ENCODE measurements at places on chromosomes 11 and 22.

GRCh38 chr22:25623310-25623734, 58.8 kb downstream of the GRK3 start:
- no peak for DNase-seq

DNA sequence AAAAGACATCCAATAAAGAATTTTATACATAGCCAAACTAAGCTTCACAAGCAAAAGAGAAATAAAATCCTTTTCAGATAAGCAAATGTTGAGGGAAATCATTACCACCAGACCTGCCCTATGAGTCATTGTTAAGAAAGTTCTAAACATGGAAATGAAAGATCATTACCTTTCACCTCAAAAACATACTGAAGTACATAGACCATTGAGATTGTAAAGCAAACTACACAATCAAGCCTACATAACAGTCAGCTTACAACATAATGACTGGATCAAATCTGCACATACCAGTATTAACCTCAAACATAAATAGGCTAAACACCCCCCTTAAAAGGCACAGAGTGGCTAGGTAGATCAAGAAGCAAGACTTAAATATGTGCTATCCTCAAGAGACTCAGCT, 501.0 kb upstream of the LUZP2 start:
- peak; percentile 52 for DNase-seq

- peak; percentile 93 for DNase-seq
Measured at GRCh38 chr11:65492637-65493366, 6.0 kb upstream of the MALAT1 start.

DNA sequence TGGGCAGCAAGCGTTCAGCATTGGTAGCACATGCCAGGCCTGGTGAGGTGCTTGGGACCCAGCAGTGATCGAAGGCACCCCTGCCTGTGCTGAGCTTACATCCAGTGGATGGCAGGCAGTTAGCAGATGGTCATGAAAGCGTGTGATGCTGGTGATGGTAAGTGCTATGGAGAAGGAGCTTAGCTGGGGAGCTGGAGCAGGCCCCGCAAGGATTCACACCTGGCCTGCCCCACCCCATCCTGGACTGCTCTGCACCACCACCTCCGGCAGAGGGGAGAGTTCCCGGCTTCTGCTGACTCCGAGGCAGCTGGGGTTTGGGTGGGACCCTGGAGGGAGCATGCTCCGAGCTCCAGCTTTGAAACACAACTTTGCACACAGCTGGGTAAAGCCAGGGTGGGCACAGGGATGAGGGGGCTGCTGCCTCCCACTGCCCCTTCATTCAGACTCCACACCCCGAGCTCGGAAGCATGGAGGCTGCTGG, 16.2 kb downstream of the MPPED1 start:
- no peak for DNase-seq

DNA sequence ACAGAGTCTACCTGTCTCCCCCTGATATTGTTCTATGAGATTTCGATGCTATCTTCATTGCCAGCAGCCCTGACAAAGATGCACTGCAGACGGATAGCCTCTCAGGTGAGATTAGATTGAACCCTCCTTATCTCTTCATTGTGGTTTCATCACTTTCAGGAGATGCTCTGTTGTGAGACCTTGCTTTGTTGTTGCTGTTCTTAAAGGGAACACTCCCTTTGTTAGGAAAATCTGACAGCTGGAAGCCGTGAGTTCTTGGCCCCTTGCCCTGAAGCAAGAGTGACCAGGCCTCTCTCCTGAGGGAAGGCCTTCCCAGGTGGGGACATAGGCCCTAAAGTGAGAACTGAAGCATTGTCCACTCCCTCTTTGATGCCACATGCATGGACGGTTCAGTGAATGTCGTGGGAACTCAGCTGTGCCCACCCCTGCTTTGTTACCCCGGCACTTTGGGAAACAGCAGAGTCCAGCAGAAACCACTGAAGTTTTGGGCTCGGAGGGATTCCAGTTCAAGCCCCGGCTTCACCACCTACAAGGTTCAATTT, 976.1 kb downstream of the TBC1D22A start:
- no peak for DNase-seq

- no peak for DNase-seq
Measured at GRCh38 chr22:40593460-40594273, 42.9 kb downstream of the MRTFA start.

DNA sequence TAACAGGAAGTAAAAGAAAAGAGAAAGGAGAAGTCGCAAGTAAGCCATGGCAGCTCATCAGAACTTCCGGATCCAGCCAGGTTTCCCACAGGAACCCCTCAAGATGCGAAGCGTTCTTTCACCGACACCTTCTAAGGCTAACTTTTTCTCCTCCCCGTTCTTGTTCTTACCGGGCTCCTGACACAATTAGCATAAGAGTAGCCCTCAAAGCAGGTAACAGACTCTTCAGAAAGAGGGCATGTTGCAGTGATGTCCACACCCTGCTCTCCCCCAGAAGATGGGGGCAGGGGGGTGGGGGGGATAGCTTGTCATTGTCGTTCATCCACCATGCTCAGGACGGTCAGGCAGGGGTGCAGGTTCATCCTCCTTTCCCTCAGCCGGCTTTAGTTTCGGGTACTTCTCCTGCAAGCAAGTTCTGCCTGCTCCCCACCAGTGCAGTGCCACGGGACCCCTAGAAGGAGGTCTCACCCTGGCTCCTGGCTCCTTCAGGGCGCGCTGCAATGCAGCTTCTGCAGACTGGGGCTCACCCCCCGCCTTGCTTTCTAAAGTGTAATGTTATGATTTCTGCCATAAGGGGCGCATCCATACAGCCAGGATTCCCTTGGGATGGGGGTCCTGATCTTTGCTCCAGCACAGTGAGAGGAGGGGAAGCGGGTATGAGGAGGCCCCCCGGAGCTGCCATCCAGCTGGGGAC, 2.3 kb downstream of the OPCML start:
- DNase-seq: no peak

GRCh38 chr11:17718510-17718962, 835 bp upstream of the MYOD1 start:
- no peak for DNase-seq

DNA sequence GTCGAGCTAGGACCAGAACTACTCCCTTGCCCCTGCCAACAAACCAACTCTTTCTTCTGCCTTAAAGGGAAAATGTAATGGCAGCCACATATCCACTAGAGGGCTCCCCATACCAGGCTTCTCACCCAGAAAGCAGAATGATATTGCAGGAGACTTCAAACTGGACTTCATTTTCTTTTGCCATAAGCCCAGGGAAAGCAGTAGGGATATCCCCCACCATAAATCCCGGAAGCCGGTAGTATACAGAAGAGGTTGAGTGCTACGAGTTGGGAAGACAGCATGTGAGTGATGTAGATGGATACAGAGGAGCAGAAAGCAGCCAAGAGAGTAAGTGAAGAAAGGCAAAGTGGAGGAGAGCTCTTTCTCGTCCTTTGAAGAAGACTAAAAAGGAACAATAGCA, 12.1 kb downstream of the PLAAT5 start:
- peak; percentile 84 for DNase-seq

GRCh38 chr11:81005595-81005994, 1564.8 kb upstream of the TENM4 start:
- DNase-seq: peak; percentile 92

DNA sequence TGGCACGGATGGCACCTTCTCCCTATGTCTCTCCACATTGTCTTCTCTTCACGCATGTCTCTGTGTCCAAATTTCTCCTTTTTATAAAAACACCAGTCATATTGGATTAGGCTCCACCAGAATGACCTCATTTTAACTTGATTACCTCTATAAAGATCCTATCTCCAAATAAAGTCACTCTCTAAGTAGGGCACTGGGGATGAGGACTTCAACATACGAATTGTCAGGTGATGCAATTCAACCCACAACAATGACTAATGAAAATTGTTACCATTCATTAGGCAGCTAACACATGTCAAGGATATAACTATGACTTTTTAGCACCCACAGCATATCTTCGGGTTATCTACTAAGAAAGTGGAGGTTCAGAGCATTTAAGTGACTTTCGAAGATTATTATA, 55.5 kb upstream of the USP47 start:
- DNase-seq: no peak

GRCh38 chr11:9016916-9017642, 13.3 kb upstream of the NRIP3 start:
- DNase-seq: no peak

- DNase-seq: no peak
Measured at GRCh38 chr11:120039039-120039438, 98.9 kb downstream of the TRIM29 start.

DNA sequence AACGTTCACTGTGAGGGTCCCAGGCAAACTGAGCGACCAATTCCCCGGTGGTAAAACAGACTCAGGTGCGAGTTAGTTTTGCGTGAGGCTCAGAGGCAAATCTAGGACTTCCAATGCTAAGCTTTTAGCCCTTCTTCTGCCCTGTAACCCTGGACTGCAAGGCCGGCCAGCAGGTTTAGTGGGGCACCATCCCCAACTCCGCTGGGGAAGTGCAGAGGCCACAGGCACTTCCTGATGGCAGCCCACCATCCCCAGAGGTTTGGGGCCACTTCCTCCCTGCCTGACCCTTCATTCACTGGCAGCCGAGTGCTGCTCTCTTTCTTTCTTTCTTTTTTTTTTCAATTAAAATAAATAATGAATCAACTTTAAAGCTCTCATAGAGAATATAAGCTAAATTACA, 124.6 kb upstream of the B3GAT1 start:
- no peak for DNase-seq

GRCh38 chr11:10534316-10534715, 6.7 kb downstream of the RNF141 start:
- no peak for DNase-seq

- DNase-seq: peak; percentile 82
Measured at GRCh38 chr11:69000831-69001242, 12.2 kb downstream of the MRGPRF start.

DNA sequence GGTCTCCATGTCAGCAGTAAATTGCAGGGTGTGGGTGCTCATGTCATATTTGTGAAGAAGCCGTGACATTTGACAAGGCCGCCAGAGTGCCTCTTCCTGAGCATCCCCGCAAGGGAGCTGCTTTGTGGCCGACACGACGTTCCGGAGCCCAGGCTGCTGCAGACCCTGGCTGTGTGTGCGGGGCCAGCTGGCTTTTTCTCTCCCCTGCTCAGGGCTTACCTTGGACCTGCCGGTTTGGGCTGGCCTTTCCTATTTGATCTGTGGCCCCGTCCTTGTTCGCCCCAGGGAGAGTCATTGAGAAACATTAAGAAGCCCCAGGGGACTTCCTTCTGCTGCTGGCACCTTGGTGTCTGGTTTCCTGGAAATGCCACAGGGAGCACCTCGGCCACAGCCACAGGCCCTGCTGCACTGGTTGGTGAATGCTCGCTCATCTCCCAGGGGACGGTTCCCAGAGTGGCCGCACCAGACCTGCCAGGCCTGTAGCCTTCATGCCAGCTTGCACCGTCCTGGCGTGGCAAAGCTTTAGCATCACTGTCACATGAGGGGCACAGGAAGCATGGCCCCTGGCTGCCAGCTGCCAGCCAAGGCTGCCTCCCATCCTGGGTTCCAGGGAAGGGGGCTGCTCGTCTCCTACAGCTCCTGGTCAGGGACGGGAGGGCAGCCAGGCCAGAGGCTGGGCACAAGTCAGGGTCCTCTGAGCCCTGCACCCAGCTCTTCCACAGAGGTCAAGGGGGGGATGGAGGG, 5.4 kb downstream of the GRK2 start:
- no peak for DNase-seq

- no peak for DNase-seq
Measured at GRCh38 chr11:134276396-134277182, 410 bp downstream of the GLB1L3 start.

GRCh38 chr11:73554671-73555320, 43.1 kb downstream of the FAM168A start:
- no peak for DNase-seq

- no peak for DNase-seq
Measured at GRCh38 chr11:117410861-117411710, 83.4 kb downstream of the CEP164 start.

DNA sequence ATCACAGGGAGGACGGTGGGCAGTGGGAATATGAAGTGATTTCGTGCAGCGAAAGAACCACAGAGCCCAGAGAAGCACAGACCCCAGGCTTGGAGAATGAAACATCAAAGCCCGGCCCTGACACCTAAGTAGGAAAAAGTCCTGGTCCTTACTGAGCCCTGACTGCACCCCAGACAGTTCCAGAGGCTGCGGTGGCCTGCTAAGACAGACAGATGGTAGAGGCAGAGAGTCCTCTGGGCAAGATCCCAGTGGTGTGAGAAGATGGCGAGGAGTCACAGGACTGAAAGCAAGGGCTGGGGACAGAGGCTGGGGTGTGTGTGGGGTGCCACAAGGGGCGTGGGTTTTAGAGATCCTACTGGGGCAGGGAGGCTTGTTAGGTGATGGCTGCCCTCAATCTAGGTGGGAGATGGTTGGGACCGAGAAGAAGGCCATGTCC, 3.7 kb downstream of the CBX6 start:
- no peak for DNase-seq

- no peak for DNase-seq
Measured at GRCh38 chr22:47301820-47302475, 539.5 kb downstream of the TBC1D22A start.

GRCh38 chr11:77454867-77455655, 18.8 kb downstream of the PAK1 start:
- DNase-seq: no peak

DNA sequence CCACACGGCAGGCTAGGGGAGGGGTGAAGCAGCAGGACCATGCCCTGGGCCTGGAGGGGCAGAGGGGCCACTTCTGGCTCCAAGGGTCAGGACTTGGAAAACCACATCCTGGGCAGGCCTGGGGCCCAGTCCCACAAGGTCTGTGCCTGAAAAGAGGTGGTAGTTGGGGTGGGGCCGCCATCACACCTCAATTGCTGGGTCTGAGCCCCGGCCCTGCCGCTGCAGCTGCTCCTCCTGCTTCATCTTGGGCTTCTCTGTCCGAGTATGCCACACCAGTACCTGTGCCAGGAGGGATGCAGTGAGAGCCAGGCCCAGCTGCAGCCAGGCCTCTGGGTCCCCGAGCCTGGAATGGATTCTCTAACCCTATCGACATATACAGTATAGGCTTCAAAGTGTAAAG, 2.5 kb downstream of the ROM1 start:
- no peak for DNase-seq

DNA sequence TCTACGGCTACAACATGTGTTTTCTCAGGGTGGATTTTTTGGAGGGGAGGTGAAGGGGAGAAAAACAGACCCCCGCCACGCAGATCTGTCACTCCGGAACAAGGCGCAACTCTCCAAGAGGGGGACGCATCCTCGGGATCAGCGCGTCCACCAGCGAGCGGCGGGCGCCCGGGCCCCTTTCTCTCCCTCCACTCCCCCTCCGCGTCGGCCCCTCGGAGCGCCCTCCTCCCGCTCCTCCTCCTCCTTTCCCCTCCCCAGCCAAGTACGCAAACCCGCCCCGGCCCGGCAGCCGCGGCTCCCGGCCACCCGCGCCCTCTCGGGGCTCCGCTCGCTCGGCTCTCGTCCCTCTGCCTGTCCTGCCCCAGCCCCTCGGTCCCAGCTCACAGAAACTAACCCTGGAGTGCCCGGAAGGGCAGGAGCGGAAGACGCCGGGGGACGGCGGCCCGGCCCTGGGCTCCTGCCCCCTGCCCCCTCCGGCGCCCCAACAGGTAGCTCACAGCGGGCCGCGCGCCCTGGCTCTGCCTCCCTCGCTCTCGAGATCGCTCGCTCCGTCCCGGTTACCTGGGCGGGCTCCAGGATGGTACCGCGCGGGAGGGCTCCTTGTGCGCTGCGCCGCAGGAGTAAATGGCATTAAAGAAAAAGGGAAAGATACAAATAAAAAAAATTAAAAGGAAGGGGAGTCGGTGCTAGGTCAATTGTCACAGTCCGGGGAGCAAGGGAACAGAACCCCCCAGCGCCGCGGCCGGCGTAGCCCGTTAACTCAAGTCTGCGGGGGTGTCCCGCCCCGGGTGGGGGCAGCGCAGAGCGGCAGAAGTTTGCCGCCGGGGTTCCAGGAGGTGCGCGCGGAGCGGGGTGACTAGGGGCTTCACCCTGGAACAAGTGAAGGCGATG, 131.4 kb upstream of the C11orf58 start:
- peak; percentile 30 for DNase-seq
